Stimulated activated CD8-positive, alpha-beta memory T cell treated with anti-CD3 and anti-CD28 coated beads, Interleukin-7, amount 100 ng/mL, for 48 hours (primary cell): ENCODE measurements at places on chromosomes 1 and 21.

DNA sequence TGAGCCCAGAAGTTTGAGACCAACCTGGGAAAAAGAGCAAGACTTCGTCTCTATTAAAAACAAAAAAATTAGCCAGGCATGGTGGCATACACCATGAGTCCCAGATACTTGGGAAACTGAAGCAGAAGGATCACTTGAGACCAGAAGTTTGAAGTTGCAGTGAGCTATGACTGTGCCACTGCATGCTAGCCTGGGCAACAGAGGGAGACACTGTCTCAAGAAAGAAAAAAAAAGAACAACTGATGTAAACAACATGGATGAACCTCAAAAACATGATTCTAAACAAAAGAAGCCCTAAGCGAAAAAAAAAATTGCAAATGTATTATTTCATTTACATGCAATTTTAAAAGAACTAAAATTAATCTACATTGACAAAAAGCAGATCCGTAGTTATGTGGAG lies 9.0 kb downstream of the LRRC40 start:
- no peak for DNase-seq

DNA sequence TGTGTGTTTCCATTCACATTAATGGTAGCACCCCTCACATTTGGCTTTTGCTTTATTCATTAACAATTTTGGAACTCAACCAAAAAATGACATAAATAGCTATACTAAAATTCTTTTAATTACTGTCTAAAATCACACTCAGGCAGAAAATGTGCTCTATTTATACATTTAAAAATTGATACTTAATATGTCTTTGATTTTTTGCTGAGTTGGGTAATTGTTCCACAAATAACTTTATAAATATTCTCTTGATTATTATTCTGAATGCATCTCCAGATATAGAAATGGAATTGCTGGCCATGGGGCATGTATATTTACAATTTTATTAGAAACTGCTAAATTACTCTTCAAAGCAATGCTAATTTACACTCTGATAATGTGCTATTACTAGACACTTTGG lies 658.7 kb upstream of the CHRM3 start:
- no peak for DNase-seq

DNA sequence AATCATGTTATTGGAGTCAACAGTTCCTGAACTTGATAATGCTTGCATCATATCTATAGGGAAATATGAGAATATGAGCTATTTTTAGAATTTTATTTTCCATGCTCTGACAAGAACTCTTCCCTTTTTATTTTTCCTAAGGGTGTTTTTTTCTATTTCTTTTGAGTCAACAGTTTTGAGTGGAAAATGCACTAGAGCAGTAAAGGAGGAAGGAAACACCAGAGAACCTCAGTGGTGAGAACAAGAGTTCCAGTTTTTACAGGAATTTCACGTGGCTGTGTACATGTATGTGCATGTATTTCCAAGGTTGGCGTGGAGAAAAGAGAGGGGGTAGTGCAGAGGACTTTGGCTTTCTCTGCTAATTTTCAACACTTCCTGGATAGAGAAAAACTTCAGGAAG lies 63.6 kb upstream of the TNFSF18 start:
- no peak for DNase-seq

DNA sequence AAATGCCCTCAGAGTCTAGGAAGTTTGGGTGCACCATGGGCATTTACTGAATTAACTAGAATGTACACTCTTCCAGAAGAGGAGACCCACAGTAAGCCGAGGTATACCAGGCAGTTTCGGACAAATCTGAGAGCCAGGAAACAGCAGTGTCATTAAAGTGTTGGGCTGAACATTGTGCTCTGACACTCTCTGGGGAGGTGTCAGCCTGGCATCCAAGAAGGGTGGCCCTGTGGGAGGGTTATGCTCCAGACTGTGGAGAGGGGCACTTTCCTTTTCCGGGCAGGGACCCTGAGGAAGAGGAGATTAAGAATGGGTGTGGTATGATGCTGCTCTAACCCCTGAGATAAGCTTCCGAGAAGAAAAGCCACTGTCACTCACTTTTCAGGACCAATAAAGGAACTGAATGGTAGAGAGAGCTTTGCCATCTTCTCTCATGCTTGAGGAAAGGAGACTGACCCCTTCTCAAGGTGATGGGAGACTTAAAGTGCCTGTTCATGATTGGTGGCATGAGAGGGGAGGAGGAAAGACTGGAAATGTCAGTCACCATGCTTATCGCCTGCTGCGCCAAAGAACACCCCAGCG lies 98.2 kb downstream of the UCK2 start:
- no peak for DNase-seq
